Lung microvascular endothelial cell (primary cell): ENCODE measurements at places on chromosomes 11 and 22. TPM values are rescaled to one million over a fixed set of nuclear protein-coding genes. Genes with fewer than 3 reads are reported as not detected.

The HEPHL1 gene
- total RNA-seq, result not detected in 2 replicates

The ARFGAP3 gene
- total RNA-seq, result 45.8 and 55.2 TPM in 2 replicates

The RIMBP3B gene
- total RNA-seq, result under 0.01 TPM in 2 replicates

The ENTHD1 gene
- not detected in 2 replicates for total RNA-seq

The C22orf42 gene
- total RNA-seq, result not detected in 2 replicates

The CALCA gene
- not detected in 2 replicates for total RNA-seq

The DEFB131B gene
- not detected in 2 replicates for total RNA-seq

DNA sequence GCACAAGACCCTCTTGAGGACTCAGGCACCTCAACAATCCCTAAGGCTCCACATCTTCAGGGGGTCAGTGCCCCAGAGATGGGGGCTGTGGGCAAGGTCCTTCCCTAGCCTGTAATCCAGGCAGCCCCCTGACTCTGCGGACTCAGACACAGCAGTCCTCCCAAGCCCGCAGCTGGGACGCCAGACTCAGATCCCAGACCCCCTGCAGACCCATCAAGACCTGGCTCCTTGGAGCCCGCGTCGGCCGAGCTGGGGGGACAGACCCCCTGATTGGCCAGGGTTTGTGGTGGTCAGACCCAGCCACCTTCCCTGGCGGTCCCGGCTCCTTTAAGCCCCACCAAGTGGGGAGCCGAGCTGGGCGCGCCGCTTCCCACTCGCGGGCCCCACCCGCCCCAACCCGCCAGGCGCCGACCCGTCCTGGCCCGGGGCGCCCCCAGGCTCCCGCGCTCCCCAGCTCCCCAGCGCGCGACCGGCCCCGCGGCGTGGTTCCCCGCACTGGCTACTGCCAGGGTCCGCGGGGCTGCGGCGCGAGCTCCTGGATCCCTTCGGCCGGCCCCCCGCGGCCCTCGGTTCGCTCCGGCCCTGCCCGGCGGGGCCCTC is 458 bp downstream of the OSBPL5 start:
- no peak for DNase-seq

- DNase-seq, result peak; percentile 84
Measured at GRCh38 chr11:75603791-75604736, 42.0 kb downstream of the SERPINH1 start.

GRCh38 chr11:41799754-41800153 is 340.3 kb upstream of the LRRC4C start:
- DNase-seq, result no peak

DNA sequence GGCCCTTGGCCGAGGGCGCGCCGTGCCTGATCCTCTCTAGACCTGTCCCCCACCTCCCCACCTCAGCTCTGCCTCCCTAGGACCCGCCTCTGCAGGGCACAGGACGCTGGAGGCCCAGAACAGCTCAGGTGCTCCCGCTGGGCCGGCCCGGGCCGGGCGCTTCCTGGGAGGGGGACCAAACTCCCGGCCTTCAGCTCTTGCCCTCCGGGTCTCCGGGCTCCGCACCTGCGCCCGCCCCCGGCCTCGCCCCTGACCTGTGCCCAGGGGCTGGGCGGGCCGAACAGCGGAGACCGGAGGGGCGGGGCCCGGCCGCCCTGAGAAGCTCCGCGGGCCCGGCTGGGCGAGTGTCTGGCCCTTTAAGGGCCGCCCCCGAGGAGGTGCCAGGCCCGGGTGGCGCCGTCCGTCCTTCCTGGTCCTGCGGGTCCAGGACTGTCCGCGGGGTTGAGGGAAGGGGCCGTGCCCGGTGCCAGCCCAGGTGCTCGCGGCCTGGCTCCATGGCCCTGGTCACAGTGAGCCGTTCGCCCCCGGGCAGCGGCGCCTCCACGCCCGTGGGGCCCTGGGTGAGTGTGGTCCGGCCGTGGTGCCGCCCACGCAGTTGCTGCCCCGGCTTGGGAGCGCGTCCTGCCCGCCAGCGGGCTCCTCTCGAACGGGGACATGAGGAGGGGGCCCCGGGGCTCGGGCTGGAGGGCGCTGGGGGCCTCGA is at the start of gene SSH3:
Gene SSH3 (plus strand): TSS at position 399 of the 703 bp plus-strand sequence. CDS start 96 bp downstream, at position 495.
- DNase-seq, result peak; percentile 45

DNA sequence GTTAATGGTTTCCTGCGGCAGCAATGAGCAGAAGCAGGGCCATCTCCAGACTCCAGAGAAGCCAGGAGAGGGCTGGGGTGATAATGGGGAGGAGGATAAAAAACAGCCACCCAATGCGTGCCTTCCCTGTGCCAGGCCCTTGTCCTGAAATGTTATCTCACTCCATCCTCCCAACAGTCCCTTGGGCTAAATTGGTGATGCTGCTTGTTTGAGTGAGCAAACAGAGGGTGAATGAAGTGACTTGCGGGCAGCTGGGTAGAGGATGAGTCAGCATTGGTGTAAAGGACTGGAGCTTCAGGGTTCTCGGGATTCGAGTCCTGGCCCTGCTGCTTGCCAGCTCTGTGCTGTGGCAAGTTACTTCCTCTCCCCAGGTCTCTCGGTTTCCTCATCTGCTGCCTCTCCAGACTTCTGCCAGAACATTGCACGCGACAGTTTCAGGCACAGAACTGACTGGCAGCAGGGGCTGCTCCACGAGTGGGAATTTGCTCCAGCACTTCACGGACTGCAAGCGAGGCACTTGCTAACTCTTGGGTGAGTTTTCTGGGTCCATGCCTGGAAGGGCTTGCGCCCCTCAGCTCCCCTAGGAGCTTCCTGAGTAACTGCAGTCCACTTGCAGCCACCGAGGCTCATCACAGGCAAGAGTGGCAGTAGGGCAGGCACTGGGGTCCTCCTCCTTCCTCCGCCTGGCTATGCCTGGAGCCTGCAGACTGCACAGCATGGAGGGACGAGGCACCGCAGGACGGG is at the start of gene P2RY6:
Gene P2RY6 (plus strand): TSS at position 403 of the 744 bp plus-strand sequence. CDS start 24,181 bp downstream, outside the sequence.
- DNase-seq, result peak; percentile 37

DNA sequence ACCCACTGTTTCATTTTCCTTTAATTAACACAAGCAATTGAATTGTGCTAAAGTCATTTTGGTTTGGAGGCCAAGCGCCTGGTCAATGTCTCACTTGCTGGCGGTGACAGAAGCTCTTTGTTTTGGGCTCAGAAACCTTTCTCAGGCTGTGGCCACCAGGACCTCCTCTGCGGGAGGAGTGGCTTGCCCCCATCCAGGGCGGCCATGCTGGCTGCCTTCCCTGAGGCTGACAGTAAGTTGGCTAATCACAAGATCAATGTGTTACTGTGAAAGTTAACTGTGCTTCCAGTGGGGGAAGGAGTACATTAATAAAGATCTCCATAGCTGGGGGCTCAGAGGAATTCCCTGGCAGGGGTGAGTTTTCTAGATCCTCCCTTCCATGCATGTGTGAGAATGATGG is 1074.5 kb downstream of the NTM start:
- no peak for DNase-seq

GRCh38 chr22:44039566-44040171 is 15.6 kb downstream of the PARVB start:
- no peak for DNase-seq

DNA sequence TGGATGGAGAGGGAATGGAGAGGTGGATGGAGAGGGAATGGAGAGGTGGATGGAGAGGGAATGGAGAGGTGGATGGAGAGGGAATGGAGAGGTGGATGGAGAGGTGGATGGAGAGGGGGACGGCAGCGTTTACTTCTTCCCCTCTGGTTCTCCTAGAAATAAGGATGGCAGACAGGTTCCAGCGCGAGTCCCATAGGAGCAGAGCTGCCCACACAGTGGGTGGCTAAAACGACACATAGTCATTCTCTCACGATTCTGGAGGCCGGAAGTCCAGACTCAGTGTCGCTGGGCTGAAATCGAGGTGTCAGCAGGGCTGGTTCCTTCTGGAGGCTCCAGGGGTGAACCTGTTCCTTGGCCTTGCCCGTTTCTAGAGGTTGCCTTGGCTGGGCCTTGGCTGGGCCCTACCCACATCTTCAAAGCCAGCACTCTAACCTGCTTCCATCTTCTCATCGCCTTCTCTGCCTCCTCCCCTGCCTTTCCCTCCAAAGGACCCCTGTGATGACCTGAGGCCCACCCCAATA is 12.7 kb upstream of the CTSD start:
- DNase-seq, result no peak

- DNase-seq, result no peak
Measured at GRCh38 chr22:33883961-33884808, 36.1 kb downstream of the LARGE1 start.

DNA sequence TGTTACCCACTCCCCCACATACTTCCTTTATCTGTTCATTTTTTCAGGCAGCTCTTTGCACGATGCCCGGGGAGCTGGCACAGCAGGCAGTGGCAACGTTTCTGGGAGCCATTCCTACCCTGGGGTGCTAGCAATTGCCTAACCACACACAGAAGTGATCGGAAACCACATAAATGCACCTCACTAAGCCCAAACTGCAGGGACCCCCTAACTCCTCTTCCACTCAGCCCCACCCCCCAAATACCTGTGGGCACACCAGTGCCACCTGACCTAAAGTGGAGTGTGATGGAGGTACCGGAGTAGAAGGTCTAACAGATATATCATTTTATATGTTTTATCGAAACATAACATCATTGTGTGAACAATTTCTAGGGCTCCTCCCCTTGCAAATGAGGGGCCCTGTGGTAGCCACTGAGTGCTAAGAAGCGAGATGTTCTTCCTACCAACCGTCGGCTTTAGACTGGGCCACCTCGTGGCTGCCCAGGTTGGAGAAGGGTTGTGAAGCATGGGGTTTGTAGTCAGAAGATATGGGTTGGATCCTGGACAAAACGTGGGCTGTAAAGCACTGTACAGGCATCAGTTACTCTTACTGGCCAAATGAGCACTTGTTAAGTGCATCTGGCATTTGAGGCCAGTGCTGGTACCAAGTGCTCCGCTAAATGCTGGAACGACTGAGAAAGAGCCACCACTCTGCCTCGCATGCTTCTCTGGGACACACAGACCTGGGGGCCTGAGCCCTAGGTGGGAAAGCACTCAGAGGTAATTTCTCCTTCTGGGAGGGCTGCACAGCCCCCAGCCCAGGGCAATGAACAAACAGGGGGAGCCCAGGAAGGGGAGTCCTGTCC is 2.8 kb downstream of the MRGPRD start:
- DNase-seq, result no peak

GRCh38 chr22:27399161-27399560 is 402.4 kb downstream of the MN1 start:
- DNase-seq, result no peak

DNA sequence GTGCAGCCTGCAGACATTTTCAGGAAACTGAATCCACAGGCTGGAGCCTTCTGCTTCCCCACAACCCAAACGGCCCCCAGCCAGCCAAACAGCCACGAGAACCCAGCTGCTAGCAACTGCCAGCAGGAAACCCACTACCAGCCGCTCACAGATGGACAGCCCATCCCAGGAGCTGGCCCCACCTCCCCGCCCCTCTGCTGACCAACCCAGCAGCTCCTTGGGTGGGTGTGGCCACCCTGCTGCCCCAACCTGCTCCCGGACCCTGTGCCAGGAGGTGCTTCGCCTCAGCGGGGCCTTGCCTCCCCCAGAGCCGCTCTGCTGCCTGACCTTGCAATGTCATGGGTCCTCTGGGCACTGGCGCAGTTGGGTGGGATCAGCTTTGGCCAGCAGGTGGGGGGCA is 8.2 kb upstream of the CCDC188 start:
- DNase-seq, result no peak

- no peak for DNase-seq
Measured at GRCh38 chr11:71060391-71060791, 192.0 kb downstream of the SHANK2 start.

DNA sequence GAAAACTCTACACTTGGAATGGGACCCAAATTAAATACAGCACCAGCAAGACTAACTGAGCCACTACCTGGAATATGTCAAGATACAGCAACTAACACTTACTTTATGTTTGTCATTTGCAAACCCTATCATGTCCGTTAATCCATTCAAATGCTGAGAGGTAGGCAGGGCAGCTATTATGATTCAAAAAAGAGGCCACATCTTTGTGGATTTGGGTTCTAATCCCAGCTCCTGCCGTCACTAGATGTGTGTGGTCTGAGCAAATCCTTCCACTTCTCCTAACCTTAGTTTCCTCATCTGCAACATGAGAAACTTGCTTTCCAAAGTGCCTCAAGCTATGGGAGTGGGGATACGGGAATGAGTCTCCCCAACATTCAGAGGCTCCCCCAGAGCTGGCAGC is 24.2 kb downstream of the FLI1 start:
- DNase-seq, result no peak

DNA sequence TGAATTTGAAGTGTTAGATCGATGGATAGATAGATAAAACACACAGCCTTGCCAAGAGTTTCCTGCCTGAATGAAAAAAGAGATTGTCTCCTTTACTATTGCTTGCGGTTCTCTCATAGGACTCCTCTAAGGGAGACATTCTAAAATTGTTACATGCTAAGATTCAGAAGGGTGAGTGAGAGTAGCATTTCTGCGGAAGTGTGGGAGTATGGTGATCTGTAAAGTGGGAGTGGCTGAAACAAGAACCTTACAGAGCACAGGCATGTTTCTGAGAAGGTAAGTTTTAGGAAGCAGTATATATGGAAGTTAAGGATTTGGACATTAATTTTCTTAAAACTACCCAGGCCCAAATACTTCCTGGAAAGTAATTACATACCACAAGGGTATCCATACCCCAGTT is 139.6 kb downstream of the TRIM44 start:
- no peak for DNase-seq

- DNase-seq, result no peak
Measured at GRCh38 chr11:133669371-133670053, 137.2 kb upstream of the OPCML start.

- no peak for DNase-seq
Measured at GRCh38 chr11:119021631-119022030, 3.1 kb downstream of the TRAPPC4 start.

DNA sequence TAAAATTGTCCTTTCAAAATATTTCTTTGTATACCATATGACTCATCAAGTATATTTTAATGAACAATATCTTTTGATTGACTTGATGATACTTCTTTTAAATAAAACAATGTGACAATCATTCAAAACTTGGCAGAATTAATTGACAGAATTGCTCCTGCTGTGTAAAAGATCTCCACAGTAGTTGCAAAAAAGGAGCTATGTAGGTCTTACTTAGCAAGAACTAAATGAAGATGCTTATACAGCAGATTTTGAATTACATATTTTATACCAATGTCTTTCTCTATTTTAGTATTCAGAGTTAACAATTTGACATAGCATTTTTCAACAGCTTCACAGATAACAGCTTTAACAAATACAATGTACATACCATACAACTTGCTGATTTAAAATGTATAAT is 144.9 kb downstream of the DYNC2H1 start:
- DNase-seq, result no peak
